ENCODE measurements at places on chromosomes 1 and 21. TPM values are rescaled to one million over a fixed set of nuclear protein-coding genes. Genes with fewer than 3 reads are reported as not detected.

DNA sequence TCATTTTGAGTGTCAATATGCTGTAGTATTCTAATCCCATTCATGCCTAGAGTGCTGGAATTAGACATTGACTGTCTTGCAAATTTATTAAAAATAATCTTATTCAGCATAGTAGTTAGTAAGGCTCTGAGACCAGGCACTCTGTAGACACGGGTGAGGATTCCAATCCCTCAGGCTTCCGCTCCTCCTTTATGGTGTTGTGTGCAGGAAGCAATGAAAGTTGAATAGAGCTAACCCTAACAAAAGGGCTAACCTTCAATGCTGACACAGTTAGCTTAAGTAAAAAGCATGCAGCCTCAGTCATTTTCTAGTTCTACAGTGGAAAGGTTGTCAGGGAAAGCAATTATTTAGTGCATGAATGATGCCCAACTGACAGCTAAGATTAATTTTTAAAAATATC, 199.6 kb upstream of the SGIP1 start:
- DNase-seq = peak; percentile 38

- DNase-seq = no peak
These were observed 18.5 kb upstream of the SLC1A7 start for GRCh38 chr1:53160924-53161378.

DNA sequence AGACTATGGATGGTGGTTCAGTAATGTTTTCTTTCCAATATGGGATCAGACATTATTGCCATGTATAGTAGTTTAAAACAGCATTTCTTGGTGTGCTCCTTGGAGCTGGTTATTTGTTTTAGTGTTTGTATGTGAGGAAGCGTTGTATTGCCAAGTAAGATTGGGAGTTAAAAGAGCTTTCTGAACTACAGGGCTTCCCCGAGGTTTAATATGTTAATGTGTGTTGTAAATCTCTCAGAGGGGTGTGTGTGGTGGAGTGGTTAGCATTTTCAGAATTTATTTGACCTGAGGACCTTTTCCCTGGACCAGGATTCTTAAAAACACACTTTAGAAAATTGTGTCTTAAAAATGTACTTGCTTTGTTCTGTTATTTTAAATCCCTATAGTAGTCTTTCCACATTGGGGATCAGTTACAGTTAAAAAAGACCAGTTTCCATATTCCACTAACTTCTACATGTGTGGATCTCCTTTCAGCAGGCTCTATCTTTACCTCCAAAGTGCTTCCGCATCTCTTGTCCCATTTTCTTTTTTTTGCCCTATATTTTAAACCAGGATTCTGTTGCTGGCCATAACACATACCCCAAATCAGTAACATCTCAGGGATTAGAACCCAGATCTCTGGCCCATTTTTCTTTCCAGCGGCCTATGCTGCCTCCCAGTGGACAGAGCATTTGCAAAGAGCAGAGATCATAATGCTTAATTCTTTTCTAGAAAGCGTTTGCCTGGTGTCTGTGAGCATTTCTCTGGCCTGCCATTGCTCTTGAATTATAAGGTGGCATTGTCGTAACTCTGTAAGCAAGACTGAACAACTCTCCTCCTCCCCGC, 58.6 kb downstream of the PBX1 start:
- DNase-seq = no peak

DNA sequence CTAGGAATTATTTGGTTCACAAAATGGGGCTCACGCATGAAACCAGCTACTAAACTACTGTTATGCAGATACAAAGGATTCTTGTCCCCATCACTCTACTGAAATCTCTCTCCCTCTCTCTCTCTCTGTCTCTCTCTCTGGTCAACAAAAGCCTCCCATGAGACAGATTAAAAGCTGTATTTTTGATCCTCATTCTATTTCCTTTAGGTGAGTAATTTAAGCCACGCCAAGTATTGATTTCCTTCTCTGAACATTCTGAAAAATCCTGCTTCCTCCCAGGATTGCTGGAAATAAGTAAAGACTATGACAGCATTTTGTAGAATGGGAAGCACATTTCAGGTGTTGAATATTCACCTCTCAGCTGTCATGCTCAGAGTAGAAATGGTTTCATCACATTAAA, 43.7 kb downstream of the PRDX6 start:
- no peak for DNase-seq

DNA sequence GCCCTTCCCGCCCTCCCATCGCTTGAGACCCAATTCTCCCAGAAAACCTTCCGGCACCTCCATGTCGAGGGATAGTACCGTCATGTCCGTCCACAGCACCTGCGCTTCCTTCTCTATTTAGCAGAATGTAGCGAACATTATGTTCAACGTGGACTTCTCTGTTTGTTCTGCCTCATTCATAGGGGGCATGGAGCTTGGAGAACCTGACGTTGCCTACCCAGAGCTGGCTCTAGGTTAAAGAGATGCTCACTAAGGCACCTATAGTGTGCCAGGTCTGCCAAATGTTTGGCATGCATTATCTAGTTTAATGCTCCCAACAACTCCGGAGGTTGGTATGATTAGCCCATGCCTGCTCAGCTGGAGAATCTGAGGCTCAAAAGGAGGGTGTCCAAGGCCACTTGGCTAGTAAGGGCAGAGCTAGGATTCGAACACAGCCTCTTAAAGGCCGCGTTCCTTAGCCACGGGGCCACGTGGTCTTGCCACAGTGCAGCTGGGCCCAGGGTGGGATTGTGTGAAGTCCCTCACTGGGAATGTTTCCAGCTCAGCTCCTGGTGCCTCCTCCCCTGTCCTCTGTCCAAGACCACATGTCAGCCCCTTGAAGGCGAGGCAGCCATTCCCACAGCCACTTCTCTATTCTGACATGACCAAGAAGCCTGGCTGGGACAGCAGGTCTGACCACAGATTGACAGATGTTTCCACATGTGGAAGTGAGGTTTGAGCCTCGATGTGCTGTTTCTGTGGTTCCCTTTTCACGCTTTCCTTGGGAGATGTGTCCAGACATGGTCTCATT, 57.8 kb downstream of the RUNX3 start:
- no peak for DNase-seq

- no peak for DNase-seq
These were observed 229.7 kb upstream of the CACYBP start for GRCh38 chr1:174769961-174770549.

- DNase-seq = peak; percentile 82
These were observed at the start of gene NRIP1 for GRCh38 chr21:15064576-15065391. NRIP1 (minus strand) TSS chr21:15065000; CDS start chr21:14968192, 96,808 bp downstream.

DNA sequence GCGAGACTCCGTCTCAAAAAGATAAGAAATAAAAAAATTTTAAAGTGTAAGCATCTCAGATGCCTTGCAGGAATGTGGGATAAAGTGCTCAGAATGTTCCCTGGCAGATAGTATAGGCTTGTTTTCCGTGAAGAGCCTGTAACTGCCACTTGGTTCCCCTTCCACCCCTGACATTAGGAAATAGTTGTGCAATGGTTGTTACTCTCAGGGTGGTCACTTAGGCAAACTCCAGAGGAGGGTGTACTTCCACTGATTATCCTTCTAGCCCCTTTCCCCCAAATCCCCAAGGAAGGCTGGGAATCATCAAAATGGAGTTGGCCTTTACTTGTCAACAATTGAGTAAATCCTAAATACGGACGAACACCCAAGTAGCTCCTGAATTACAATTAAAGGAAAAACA, 10.4 kb downstream of the RPL11 start:
- no peak for DNase-seq

GRCh38 chr1:70717211-70717610, 306.1 kb downstream of the CTH start:
- no peak for DNase-seq

DNA sequence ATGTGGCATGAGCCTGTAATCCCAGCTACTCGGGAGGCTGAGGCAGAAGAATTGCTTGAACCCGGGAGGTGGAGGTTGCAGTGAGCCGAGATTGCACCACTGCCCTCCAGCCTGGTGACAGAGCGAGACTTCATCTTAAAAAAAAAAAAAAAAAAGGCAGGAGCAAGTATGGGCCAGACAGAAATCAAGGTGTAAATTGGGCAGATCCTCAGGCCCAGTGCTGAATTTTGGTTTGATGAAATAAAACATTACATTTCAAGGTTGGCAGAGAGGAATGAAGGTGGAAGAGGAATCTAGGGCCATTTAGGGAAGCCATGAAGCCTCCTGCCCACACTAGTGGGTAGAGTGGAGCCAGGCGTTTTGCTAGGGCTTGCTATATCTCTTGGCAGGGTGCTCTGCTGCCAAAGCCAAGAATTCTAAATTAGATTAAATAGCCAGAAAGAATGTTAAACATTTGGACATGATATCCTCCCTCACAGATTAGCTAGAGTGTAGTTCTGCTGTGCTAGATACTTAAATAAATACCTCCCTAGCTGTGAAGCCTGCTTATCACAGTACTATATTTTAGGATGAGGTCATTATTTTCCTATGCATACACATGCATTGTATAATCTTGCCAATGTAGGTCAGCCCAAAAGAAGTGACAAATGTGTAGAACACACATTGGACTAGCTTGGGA, 16.6 kb upstream of the LGALS8 start:
- no peak for DNase-seq

DNA sequence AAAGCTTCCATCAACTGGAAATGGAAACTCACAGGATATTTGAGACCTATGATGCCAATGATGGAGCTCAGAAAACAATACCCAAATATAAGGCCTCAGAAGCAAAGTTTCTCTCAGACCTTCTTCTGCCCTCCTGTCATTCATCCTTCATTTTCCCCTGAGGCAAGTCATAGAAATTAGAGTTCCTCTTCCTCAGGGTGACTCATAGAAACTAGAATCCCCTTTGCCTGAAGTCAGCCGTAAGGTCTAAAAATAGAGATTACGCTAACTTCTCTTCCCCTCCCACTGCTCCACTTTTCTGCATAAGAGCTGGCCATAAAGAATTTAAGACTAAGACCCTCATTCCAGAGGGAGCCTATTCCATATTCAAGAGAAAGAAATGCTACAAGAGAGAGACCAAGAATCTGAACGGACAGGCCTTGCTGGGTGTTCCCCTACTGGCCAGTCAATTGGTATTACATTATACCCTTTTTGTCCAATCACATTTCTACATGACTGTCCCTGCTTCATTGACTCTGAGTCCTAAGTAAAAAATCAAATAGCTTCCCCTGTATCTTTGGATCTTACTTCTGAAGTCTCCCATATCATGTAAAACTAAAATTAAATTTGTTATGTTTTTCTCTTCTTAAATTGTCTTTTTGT, 994.9 kb downstream of the ADGRL2 start:
- no peak for DNase-seq

DNA sequence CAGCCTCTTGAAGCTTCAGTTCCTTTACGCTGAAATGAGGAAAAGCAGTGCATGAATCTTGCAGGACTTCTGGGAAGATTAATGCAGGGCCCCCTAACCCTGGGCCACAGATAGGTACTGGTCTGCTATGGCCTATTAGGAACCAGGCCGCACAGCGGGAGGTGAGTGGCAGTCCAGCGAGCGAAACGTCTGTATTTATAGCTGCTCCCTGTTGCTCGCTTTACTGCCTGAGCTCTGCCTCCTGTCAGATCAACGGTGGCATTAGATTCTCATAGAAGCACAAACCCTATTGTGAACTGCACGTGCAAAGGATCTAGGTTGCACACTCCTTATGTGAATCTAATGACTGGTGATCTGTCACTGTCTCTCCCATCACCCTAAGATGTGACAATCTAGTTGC, 130.2 kb downstream of the CHRM3 start:
- no peak for DNase-seq

DNA sequence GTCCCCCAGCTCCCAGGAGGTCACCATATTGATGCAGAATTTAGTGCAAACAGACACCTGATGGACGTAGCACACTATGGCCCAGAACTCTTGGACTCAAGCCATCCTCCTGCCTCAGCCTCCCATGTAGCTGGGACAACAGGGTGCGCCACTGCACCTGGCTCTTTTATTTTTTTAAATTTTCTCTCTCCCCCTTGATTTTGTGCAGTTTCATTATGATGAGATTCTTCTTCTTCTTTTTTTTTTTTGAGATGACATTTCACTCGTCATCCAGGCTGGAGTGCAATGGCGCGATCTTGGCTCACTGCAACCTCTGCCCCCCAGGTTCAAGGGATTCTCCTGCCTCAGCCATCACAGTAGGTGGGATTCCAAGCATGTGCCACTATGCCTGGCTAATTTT, 63.8 kb downstream of the RPS6KA1 start:
- DNase-seq = no peak

- no peak for DNase-seq
These were observed 37.7 kb downstream of the PCNX2 start for GRCh38 chr1:233257786-233258185.

DNA sequence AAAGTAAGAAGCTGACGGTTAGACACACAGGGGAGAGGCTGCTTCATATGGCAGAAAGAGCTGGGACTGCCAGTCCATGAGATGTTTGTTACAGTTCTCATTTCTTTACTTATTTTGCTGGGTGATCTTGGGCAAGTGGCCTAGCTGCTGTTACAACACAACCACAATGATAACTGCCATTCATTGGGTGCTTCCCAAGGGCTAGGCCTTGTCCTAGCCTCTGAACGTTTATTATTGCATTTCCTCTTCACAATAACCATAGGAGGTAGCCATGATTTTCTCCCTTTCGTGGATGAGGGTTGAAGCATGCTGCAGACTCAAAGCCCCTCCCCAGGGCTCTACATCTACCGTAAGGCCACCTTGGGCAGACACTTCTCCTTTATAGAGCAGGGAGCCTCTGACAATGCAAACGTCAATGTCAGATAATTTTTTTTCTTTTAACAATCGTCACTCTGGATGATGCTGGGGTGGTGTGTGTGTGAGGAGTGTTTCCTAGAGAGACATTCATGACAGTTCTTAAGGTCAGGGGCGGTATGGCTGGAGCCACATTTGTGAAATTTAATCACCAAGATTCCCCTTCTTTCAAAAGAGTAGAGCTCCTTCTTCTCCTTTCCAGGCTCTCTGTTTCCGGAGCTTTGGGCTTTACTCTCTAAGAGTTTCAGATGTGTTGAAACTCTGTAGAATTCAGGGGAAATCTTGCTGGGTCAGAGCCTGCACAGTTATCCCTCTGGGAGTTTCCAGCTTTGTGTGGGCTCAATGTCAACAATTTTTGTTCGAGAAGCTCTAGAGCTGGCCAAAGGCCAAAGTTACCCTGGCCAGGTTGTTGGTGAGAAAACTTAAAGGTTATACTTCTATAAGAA, 138.5 kb upstream of the SGIP1 start:
- DNase-seq = no peak

DNA sequence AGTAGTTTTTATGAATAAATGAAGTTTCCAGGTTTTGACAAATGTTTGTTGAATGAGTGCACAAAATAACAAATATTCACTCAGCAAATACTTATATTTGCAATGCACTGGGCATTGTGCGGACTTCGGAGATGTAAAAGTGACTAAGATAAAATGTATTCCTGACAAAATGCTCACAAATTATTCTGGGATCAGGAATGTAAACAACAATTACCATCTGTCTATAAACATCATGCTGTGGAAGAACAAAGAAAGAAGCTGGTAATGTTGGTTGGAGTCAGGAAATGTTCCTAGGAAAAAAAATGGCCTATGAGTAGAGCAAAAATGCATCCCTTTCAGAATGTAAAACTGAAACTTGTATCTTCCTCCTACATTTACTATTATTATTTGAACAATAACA, 68.5 kb downstream of the CRB1 start:
- DNase-seq = no peak

GRCh38 chr1:192998536-192998935, 60.6 kb downstream of the UCHL5 start:
- DNase-seq = peak; percentile 5

Gene GSTM3
- total RNA-seq = 14.8 TPM

Gene MAP3K7CL
- 4.7 TPM for total RNA-seq

Gene TRIM58
- 0.16 TPM for total RNA-seq

Gene CR2
- 1.2 TPM for total RNA-seq

Gene MATN1
- 2.7 TPM for total RNA-seq

Gene LCE1B
- total RNA-seq = not detected

Gene C4BPA
- not detected for total RNA-seq

Gene TAS1R1
- not detected for total RNA-seq

Gene OR14K1
- total RNA-seq = not detected

Gene CRP
- not detected for total RNA-seq

Data from CD4-positive, alpha-beta T cell (primary cell).